Esophagus (tissue), 2 donors: ENCODE measurements at places on chromosomes 1 and 21. TPM values are rescaled to one million over a fixed set of nuclear protein-coding genes. Genes with fewer than 3 reads are reported as not detected.

CFHR4 gene
- polyA plus RNA-seq, result not detected

CFAP107 gene
- polyA plus RNA-seq, result not detected

ANGPTL3 gene
- not detected for polyA plus RNA-seq

LORICRIN gene
- polyA plus RNA-seq, result 0.28 TPM

ZNF593OS gene
- polyA plus RNA-seq, result 0.22 TPM

RBM11 gene
- 0.92 TPM for polyA plus RNA-seq

ERG gene
- polyA plus RNA-seq, result 2.2 TPM

KAZN gene
- polyA plus RNA-seq, result 29.3 TPM

FCGR3A gene
- polyA plus RNA-seq, result 0.57 TPM

SH3D21 gene
- polyA plus RNA-seq, result 3.9 TPM

SLAMF8 gene
- polyA plus RNA-seq, result 0.33 TPM

CNR2 gene
- polyA plus RNA-seq, result 0.02 TPM

CFAP141 gene
- not detected for polyA plus RNA-seq

L1TD1 gene
- 0.06 TPM for polyA plus RNA-seq

TNFSF18 gene
- 0.06 TPM for polyA plus RNA-seq

LMO4 gene
- 76.8 TPM for polyA plus RNA-seq

SLC6A17 gene
- 0.19 TPM for polyA plus RNA-seq

C1orf87 gene
- not detected for polyA plus RNA-seq

RPL11 gene
- 2,445 TPM for polyA plus RNA-seq

KHDRBS1 gene
- 55.1 TPM for polyA plus RNA-seq

KCNJ15 gene
- 4.2 TPM for polyA plus RNA-seq

ATP1A4 gene
- polyA plus RNA-seq, result not detected

CLCA4 gene
- polyA plus RNA-seq, result 356 TPM

HSPA6 gene
- polyA plus RNA-seq, result 1.2 TPM

OR10J1 gene
- not detected for polyA plus RNA-seq

DMRTA2 gene
- polyA plus RNA-seq, result 0.98 TPM

SLC9C2 gene
- polyA plus RNA-seq, result not detected

TSPEAR gene
- 0.04 TPM for polyA plus RNA-seq

VAMP4 gene
- polyA plus RNA-seq, result 5.0 TPM

RNU1-2 gene
- not detected for polyA plus RNA-seq

IL22RA1 gene
- polyA plus RNA-seq, result 10.3 TPM

SYT14 gene
- polyA plus RNA-seq, result under 0.01 TPM

PTPRC gene
- polyA plus RNA-seq, result 1.2 TPM

LAMC1 gene
- 7.0 TPM for polyA plus RNA-seq

ARMH1 gene
- polyA plus RNA-seq, result 0.71 TPM

OPTC gene
- not detected for polyA plus RNA-seq

FALEC gene
- polyA plus RNA-seq, result 4.6 TPM

RSRP1 gene
- 45.2 TPM for polyA plus RNA-seq

S100A9 gene
- polyA plus RNA-seq, result 47,233 TPM

SYF2 gene
- 42.3 TPM for polyA plus RNA-seq

FMO5 gene
- polyA plus RNA-seq, result 0.86 TPM

OR2L13 gene
- not detected for polyA plus RNA-seq

HHAT gene
- 1.6 TPM for polyA plus RNA-seq

PRRC2C gene
- 30.4 TPM for polyA plus RNA-seq

CHI3L2 gene
- polyA plus RNA-seq, result 0.49 TPM

PTGFRN gene
- 25.9 TPM for polyA plus RNA-seq

RGS16 gene
- 1.1 TPM for polyA plus RNA-seq

CDK18 gene
- 9.0 TPM for polyA plus RNA-seq

OR2M3 gene
- polyA plus RNA-seq, result not detected

FABP3 gene
- 1.8 TPM for polyA plus RNA-seq

FCGR2B gene
- polyA plus RNA-seq, result 1.6 TPM

BACE2 gene
- polyA plus RNA-seq, result 23.2 TPM

KCNT2 gene
- polyA plus RNA-seq, result 0.22 TPM

ELOVL1 gene
- polyA plus RNA-seq, result 123 TPM

C1orf185 gene
- polyA plus RNA-seq, result not detected

STPG1 gene
- polyA plus RNA-seq, result 8.8 TPM

SLC44A3 gene
- polyA plus RNA-seq, result 7.0 TPM
